RCC 7860 (cell line): ENCODE measurements at places on chromosomes 12 and 14.

- no peak for DNase-seq
These were observed 239.8 kb downstream of the KTN1 start for GRCh38 chr14:55819610-55820304.

DNA sequence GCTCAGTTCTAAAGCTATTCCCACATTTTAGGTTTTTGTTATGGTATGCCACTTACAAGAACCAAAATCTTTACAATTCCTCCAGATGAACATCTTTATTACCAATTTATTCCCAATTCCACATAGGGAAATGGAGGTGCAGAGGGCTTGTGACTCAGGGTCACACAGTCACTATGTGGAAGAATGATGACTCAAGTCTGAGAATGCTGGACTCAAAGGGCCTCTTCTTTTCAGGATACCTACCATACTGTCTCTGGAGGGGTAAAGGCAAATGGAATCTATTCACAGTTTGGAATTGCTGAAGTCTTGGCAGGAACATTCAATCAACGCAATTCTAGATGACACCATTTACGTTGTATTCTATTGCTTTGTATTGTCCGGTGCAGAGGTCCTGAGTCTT is 48.2 kb upstream of the MANSC4 start:
- no peak for DNase-seq

DNA sequence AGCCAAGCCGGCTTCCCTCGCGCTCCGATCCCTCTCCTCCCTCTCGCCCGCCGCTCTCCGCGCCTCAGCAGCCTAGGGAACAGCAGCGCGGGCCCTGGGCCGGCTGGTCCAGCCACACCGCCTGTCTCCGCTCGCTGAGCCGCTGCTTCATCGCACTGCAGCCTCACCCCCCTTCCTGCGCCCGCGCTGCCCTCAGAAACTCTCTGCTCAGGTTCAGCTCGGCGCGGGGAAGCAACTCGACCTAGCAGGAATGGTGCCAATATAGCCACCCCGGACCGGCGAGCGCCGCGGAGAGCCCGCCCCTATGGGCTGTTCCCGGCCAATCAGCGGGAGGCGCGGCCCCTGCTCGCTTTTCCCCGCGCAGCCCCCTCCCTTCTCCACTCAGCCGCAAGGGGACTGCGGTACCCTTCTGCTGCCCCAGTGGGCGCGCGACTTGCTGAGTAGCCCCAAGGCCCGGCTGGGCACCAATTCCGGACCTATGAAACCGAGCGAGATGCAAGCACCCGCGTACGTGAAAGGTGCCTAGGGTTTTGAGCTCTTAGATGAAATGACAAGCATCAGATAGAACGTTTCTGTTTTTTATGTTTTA is at the start of gene ADAMTS20:
Gene ADAMTS20, minus strand, starts transcription at position 233 of the 589 bp plus-strand sequence. CDS start 282 bp downstream, outside the sequence.
- no peak for DNase-seq

DNA sequence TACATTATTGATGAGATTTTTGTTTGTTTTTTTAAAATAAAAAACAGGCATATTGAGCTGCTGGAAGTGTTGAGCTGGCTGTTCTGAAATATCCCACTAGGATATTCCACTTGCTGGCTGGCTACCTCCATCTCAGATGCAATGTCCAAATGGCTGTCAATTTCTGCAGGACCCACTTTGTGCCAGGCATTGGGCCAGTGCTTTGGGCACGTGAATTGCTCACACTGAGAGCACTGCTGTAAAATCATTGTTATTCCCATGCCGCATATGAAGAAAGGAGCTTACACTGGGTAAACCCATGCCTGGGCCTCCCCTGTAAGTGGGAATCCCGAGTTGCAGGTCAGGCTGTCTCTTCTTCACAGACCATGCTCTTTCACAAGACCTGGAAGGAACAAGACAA is 56.7 kb downstream of the RGS6 start:
- no peak for DNase-seq

- DNase-seq: peak; percentile 84
These were observed 5.5 kb upstream of the GPR68 start for GRCh38 chr14:91249841-91250616.

GRCh38 chr12:96375170-96375569 is 25.1 kb downstream of the CDK17 start:
- DNase-seq: no peak

DNA sequence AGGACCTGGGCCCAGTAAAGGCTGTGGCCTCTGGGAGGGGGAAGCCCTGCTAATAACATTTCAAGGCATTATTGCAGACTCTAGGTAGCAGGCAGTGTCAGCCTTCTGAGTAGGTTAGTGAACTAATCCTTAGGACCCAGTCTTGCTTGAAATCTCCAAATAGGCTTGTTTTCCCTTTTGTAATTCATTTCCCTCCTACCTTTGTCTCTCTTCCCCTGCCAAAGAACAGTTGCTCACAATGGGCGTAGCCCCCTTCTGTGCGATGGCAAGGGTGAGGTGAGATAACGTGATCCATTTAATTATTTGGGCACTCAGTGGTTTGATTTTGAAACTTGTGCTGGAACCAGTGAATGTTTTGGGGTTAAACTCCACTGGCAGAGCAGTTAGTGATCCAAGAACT is 10.9 kb downstream of the PELI2 start:
- DNase-seq: no peak

- DNase-seq: no peak
These were observed 84.1 kb downstream of the ITPR2 start for GRCh38 chr12:26748741-26749431.

DNA sequence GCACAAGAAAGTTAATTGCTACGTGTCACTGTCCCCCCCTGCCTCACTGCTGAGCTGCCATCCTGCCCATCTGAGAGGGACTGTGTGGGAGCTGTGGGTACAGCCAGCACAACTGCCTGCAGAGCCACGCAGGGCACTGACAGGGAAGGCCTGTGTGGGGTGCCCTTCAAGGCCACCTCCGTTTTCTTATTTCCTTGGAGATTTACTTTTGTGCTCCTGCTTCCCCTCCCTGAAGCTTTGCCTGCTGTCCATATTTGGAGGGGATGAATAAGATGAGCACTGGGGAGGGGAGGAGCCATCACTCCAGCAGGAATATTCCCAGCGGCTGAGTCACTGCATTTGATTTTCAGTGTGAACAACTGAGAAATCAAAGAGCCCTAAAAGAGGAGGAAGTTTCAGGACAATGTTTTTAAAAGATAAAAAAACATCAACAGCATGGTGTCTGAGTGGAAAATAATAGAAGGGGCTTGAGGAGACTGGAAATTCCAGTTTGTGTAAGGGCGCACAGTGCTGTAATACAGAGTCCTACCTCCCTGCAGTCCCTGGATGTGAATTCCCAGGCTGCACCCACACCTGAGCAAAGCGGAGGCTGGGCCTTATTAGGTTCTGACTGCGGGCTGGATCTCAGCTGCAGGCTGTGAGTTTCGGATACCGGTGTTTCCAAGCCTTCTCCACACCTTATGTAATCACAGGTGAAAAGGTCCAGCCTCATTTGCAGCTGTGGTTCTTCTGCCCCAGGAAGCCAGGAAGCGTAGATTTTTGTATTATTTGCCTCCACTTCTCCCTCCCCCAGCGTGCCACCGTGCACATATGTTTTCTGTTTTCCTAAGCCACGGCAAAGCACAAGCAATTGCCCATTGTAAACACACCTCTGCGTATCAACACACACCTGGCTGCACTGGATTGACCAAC is 192.6 kb upstream of the BCL2L14 start:
- peak; percentile 57 for DNase-seq

DNA sequence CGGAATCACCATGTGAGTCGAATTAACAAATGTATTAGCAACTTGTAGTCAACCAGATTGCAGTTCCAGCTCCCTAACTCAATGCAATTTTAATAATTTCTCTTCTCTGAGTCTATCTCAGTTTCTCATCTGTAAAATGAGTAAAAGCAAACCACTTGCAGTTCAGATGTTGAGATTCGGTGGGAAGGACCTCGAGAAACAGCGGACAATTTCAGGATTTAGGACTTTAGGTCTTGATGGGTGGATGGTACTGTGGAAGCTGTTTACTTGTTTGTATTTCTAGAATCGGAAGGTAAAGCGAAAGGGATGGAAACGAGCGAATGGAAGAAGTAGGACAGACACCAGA is 510 bp upstream of the TTC8 start:
- no peak for DNase-seq

DNA sequence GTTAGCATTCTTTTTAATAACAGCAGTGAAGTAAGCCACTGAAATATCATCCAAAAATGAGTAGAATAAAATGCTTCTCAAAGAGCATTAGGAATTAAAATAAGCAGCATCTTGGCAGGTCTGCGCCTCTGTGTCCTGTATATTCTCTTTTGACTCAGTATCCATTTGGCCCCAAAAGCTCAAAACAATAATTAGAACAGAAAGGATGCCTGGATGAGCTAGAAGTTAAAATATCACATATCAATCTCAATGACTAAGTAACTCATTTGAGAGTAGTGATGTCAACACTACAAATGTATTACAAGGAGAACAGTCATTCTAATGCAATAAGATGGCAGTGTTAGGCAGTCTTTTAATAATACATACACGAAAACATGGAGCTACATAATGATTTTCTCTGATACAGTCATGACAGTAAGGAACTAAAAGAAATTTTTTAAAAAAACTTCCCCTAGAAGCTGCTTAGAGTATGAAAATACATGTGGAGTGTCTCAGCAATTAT is 160.9 kb upstream of the ABCD2 start:
- DNase-seq: no peak

GRCh38 chr14:52044791-52045522 is 23.9 kb downstream of the NID2 start:
- DNase-seq: peak; percentile 80

DNA sequence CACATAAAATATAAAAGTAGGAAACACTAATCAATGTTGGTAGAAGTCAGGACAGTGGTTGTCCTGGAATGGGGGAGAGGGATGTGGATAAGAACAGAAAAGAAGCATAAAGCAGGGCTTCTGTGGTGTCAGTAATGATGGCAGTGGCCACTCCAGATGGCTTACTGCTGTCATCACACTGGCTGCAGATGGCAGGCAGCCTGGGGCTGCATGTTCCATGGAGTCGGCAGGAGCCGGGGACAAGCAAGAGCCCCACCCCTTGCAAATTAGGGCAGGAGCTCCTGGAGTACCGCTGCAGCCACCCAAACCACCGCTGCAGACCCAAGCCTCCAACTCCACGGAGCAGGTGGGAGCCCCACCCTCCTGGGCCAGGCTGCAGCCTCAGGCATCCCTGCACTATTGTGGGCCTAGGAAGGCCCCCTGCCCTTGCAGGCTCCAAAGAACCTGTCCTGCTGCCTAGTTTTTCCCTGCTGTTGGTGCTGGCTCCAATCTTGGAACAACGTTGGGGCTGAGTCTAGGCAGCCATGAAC is 28.8 kb upstream of the SLC5A8 start:
- no peak for DNase-seq

- DNase-seq: no peak
These were observed 297.9 kb downstream of the BCL11B start for GRCh38 chr14:98974113-98974512.

GRCh38 chr14:73833034-73833433 is 18.6 kb upstream of the PTGR2 start:
- DNase-seq: peak; percentile 90

DNA sequence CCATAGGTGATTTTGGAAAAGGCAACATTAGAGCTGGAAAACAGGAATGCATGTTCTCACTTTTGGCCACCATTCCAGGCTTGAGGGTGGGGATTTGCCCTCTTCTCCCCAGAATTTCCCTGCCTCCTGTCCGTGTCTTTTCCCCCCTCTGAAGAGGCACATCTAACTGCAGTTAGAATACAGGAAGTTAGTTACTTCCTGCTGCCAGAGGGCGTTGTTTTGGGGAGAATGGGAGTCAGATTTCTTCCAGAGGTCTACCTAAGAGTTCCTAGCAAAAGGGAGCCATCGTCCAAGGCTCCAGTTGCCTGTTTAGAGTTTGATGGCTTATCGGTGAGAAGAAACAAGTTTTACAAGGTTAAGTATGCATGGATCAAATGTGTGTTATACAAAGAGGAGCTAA is 112.8 kb upstream of the IGF1 start:
- DNase-seq: no peak

DNA sequence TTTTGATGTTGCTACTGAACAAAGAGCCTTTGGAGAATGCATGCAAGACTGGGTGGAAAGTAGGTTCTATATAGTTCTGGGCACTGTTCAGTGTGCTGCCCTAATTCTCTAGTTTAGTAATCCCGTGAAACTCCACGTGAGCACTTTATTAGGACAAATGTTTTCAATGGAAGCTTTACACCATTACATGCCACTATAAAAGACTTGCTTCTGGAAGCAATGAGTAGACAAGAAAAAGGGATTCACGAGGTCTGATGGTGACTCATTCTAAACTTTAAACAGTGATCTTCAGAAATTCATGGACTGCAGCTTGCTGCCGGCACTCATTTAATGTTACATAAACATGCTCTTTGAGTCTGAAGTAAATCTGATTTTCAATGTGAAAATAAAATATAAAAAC is 22.3 kb downstream of the ATG14 start:
- DNase-seq: no peak

DNA sequence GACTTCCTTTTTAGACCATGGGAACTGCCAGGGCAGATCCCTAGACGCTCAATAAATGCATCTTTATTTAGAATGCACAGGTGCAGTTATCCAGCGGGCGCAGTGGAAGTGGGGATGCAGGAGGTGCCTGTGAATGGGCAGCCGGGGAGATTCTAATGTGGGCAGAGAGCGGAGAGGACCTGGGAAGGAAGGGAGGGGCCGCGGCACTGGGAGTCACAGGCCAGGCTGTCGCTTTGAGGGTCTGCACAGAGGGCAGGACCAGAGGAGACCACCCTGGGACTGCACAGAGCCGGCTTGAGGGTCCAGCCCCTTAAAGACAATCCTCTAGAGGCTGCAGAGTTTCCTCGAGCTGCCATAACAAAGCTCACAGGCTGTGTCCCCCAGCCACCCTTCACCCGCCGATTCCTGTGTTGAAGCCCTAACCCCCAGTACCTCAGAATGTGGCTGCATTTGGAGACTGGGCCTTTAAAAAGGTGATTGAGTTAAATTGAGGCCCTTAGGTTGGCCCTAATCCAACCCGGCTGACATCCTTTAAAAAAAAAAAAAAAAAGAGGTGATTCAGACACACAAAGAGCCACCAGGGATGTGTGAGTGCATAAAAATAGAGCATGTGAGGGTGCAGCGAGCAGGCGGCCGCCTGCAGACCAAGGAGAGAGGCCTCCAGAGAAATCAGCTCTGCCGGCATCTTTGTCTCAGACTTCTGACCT is 44.4 kb upstream of the PPP2R5C start:
- no peak for DNase-seq

DNA sequence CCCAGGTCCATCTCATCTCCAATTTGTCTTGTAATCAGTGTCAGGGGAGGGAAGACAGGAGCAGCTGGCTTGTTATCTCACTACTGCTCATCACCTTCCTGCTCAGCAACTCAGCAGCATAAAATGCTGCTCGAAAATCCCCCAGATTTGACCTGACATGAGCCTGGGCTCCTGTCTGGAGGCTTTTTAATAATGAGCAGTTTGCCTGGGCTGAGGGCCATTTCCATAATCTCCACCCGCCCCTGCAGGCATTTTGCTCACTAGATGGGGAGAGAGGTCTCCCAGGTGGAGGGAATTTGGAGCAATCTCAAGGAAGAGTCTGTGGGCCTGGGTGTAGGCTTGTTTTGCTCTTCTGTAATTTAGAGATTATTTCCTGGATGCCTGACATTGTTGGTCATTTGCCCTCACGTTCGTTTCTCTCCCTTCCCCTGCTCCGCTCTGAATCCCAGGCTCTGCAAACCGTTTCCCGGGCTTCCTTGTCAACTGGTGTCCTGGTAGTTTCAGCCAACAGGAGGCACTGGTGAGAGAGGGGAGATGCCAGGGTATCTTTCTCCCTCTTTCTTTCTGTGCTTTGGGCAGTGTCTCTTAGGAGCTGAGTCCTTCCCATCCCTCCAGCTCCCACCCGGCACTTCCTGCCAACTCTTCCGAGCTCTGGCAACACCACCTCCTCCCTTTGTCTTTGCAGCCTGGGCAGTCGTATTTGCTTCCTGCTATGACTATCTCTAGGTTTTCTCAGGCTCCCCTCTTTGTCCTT is 299.2 kb downstream of the GLT1D1 start:
- no peak for DNase-seq
